ENCODE measurements at places on chromosomes 6 and 20.
A peak's percentile ranks its signal among the peaks of the same experiment; 100 is the strongest.

DNA sequence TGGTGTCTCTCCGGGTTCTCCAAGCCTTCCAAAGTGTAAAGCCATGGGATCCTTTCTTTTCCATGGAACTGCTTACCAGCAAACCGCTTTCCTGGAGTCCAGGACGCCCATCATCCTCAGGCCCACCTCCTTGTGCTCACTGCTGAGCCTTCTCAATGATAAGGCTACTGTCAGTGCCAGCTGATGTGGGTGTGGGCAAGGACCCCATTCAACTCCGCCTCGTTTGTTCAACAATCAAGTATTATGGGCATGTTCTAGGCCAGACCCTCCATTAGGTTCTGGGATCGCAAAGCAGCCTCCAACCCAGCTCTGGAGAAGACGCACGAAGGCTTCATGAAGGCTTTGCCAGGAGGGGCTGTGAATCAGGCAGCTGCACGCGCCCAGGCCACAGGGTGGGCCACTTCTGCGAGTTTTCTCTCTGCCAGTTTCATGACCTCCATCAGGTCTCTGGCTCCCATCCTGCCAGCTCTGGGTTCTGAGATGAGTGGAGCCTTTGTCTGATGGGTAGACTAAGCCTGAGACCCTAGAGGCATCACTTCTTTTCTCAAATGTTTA is 177.1 kb downstream of the MRPL14 start:
- no peak for DNase-seq

DNA sequence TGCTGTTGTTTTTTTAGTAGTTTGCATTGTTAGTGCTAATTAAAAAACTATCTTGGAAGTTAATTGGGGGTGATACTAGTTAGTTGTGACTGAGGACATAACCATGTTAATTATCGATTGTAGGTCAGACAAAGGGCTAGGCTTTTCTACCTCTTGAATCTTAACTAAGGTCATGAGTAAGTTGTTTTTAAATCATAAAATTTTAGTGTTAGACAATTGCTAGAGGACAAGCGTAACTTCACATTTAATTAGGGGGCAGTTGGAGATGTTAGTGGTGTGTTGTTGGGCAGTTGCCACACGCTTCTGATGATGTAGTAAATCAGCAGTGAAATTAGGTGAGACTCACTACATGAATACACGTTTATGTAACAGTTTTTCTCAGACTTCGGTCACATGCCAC is 619.1 kb upstream of the FLRT3 start:
- no peak for DNase-seq

DNA sequence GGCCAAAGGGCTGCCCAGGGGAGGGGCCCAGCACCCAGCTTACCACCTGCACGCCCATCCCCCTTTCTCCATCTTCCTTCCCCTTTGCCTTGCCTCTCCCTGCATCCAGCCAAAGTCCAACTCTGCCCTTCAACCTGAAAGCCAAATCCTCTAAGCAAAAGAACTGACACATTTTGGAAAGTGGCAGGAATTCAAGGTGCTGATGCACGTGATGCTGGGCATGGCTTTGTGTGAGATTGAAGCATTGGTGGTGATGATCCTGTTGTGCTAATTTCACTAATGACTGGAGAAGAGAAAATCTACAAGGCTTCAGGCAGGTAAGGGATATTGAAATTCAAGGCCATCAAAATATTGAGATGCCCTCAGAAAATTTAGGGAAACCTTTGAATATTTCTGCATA is 23.3 kb downstream of the SYNDIG1 start:
- DNase-seq: no peak

DNA sequence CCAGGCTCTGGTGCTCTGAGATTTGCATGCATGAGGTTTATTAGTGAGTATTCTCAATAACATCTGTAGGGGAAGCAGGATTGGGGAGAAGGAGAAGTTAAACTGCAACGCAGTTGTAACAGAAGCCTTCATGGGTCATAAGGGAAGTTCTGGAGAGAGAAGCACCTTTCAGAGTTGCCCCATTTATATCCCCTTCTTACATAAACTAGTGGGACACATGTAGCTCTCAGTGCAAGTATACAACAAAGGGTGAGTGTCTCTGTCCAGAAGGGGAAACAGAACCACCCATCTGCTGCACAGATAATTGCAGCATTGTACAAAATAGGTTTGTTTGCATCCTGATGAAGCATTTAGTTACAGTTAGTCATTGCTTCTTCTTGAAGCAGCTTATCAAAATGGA is 4.3 kb upstream of the ADGB start:
- no peak for DNase-seq

GRCh38 chr6:129317931-129318820 is 391.8 kb downstream of the ARHGAP18 start:
- peak; percentile 46 for DNase-seq

GRCh38 chr6:163826629-163827028 is 412.1 kb downstream of the QKI start:
- no peak for DNase-seq

DNA sequence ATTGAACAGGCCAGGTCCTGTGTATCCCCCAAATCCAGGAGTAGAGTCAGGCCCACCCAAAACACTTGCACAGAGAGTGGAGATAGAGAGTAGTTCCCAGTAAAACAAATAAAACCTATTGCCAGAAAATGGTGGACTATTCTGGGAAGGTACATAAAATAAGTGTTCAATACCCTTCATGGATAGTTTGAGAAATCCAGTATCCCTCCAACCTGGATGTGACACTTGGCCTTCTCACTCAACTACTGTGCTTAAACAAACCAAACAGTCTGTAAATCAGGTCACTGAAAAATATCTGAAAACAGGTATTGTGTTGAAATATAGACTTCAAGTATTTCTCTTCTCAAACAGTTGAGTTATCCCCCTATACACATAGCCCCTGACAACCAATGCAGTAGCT is 161.6 kb upstream of the COL21A1 start:
- DNase-seq: no peak

GRCh38 chr20:2872459-2873009 is 747 bp upstream of the PTPRA start:
- no peak for DNase-seq

GRCh38 chr6:53792016-53792415 is 2.8 kb upstream of the LRRC1 start:
- DNase-seq: no peak

Data from fibroblast of skin of left quadriceps (primary cell).